ENCODE measurements at places on chromosomes 16 and 17. TPM values are rescaled to one million over a fixed set of nuclear protein-coding genes. Genes with fewer than 3 reads are reported as not detected.

GRCh38 chr17:39716879-39717536 lies 13.3 kb downstream of the MIEN1 start:
- H3K4me3 ChIP-seq = no peak overlapping the region
- no peaks in the 10 kb centered on the region for H3K4me1 ChIP-seq
- DNase-seq = no peak
- no peak overlapping the region for H3K27ac ChIP-seq

DNA sequence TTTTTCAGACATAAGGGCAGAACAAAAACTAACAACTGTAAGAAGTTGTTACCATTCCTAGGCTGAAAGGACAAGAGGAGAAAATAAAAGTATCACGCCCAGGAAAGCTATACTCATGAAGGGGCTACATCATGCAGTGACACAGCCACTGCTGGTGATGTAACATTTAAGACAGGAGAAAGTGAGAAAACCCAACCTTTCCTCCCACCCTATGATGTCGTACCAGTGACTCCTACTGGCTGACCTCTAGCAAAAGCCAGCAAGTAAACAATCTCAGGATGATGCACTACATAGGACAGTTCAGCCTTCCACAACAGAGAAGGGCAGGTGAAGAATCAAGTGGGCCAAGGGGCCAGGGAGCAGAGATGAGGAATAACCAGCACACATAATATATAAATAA lies 14.0 kb upstream of the OR1E2 start:
- H3K27me3 ChIP-seq = no peaks in the 10 kb centered on the region
- H3K36me3 ChIP-seq = no peaks in the 10 kb centered on the region
- peak; percentile 34 for DNase-seq

DNA sequence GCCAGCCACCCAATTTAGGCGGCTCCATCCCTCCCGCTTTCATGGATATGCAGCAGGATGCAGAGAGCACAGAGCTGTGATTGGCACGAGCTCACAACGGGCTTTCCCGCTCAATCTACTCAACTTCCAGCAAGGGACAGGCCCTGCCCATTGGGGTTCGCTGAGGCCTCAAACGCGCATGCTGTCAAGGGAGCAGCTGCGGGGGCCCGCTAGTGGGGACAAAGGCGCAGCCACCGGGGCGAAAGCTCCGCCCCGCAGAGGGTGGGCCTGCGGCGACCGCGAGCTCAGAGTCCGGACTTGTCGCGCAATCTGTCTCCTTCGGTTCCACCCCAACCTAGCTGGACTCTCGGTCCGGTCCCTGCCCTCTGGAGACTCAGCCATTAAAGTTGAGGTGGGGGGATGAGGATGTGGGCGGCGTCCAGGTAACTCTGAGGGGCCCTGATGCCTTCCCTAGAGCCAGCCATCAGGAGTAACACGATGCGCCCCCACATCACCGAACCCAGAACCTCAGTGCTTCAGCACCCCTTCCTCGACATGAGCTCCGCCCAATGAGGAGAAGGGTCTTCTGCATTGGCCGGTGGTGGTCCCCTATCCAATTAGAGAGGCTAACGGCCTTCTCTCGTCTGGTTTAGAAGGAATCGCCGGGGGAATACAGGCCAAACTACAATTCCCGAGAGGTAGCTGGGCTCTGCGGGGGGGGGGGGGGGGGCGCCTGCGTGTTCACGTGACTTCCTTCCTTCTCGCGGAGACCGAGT lies 489 bp upstream of the NFATC3 start:
- H3K27ac ChIP-seq = peak overlapping the region; percentile 76
- peak overlapping the region; percentile 52 for H3K4me3 ChIP-seq
- peaks cover 21% of the 10 kb centered on the region for H3K4me1 ChIP-seq
- DNase-seq = peak; percentile 93
- H3K36me3 ChIP-seq = no peaks in the 10 kb centered on the region

Gene CFAP52
- total RNA-seq = not detected

GRCh38 chr17:15194859-15195277 lies 70.3 kb downstream of the PMP22 start:
- H3K27ac ChIP-seq = no peak overlapping the region
- DNase-seq = no peak
- H3K36me3 ChIP-seq = no peaks in the 10 kb centered on the region
- H3K4me1 ChIP-seq = no peaks in the 10 kb centered on the region
- H3K27me3 ChIP-seq = no peaks in the 10 kb centered on the region
- no peak overlapping the region for H3K4me3 ChIP-seq

Gene PRCD
- total RNA-seq = not detected

DNA sequence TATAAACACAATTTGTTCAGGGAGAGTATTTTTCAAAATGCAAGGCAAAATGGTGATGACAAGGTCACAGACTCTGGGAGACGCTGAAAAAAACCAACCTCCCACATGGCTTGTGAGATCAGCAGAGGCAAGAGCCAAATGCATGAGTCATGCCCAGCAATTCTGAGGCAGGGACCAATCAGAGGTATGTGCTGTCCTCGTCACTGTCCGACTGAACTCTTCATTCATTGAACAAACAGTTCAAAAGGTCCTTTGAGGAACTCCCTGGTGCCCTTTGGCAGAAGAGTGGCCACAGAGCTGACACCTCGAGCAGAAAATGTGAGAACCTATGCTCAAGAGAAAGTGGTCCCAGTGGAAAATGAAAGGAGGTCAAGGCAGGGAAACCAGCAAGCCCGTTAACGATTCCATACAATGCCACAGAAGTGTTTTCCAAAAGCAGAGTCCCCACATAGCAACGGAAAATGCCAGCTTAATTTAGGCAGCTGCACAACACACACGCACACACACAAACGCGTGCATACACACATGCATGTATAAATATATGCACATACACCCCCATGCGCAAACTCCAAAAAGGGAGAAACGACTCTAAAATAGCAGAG lies 50.9 kb downstream of the CDH11 start:
- no peaks in the 10 kb centered on the region for H3K36me3 ChIP-seq
- no peak overlapping the region for H3K4me3 ChIP-seq
- H3K4me1 ChIP-seq = peaks cover 40% of the 10 kb centered on the region
- H3K27ac ChIP-seq = no peak overlapping the region
- no peaks in the 10 kb centered on the region for H3K27me3 ChIP-seq
